ENCODE measurements at places on chromosomes 1 and 21.

- no peak for DNase-seq
Measured at GRCh38 chr1:78043436-78043835, 2.3 kb upstream of the GIPC2 start.

- no peak for DNase-seq
Measured at GRCh38 chr1:114203595-114204128, 50.0 kb upstream of the SYT6 start.

DNA sequence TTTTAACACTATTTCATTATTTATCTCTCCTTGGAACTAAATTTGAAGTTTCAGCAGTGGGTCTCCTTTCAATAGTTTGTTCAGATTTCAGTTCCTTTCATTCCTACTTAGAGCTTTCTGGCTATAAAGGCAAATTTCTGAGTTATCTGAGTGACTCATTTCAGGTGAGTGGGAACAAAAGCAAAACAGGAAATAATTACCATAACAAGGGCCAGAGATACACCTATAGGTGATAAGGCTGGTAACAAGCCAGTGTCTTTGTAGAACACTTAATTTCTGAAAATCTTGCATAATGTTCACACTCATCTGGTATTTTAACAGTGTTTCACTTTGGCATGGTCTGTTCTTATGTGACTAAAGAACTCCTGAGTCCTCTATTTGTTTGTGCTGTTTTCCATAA is 64.5 kb upstream of the PRRC2C start:
- DNase-seq, result no peak

DNA sequence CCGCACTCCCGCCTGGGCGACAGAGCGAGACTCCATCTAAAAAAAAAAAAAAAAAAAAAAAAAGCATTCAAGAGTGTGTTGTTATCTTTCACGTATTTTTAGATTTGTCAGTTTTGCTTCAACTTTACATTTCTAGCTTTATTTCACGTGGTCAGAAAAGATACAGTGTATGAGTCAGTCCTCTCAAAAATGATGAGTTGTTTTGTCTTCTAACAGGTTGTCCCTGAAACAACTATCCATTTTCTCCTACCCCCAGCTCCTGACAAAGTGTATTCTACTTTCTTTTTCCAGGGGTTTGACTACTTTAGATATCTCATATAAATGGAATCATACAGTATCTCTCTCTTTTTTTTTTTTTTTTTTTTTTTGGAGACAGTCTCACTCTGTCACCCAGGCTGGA is 5.5 kb upstream of the ZNF695 start:
- no peak for DNase-seq

DNA sequence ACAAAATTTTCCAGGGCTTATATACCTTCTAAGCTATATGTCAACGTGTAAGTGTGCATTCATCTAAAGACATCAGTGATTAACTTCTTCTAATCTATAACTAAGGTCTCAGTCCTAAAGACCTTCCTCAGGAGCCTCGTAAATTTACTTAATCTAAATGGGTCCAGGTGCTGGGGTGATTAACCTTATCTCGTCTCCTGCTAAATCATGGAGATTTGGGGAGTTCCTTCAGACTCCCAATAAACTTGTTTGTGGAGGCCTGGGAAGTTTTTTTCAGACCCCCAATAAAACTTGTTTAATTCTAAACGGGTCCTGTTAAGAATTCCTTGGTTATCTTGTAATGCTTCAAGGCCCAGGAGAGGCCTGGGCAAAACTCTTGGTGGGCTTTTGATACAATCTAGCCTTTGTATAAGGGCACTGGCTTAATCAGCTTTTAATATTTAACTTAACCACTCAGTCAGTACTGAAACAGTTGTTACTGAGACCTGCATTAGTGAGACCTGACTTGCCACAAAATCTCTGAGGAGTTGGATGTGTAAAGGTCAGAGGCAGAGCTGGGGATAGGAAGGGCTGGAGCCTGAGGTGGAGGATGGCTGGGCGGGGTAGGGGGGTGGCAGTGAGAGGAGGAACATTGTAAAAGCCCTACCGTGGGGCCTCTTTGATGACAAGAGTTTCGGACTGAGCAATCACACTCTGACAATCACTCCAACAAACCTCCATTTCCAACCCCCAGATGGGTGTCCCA is 6.2 kb upstream of the HMGCS2 start:
- no peak for DNase-seq

DNA sequence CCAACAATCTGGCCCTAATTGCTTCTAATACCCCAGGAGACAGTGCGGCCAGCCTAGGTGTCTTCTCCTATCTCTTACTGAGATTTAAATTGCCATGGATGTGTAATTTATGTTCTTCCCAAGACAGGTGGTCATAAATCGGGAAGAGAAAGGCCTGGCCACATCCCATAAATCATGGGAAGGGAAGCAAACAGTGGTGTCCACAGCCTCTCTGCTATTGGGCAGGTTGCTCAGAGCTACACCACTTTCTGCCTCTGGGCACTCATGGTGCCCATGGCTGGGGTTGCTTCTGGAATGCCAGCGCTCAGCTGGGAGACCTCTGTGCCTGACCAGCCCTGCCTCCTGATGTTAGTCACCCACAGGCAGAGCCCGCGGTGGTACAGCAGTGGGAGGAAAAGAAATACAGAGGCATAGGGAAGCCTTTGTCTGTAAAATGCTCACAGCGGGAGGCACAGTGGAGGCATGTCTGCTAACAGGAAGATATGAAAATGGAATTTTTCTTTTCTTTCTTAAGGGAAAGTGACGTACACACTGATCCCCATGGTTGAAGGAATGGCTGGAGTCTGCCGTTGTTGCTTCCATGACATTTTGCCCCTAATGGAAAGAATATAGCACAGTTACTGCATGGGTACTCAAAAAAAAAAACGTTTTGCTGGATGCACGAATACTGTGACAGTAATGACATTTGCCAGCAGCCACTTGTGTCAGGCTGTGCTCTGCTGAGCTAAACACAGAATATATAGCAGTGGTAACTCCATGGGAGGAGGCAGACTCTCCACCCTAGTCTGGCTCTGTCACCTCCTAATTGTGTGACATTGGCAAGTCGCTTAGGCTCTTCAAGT is 21.9 kb downstream of the MTARC1 start:
- no peak for DNase-seq

DNA sequence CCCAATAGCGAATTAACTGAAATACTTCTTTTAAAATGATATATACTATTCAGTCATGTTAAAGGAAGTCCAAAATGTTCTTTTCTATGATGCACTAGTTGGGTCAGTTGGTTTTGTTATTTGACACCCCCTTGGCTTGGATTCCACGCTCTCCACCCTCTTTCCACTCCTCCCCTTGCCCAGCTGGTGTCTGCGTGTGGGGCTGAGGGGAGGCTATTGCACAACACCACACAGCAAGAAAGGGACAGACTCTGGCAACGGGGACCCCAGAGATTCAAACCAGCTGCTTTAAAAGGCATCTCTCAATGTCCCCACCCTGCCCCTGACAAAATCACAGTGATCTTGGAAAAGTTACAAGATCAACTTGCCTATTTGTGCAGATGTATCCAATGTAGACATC is 394.3 kb downstream of the TGFB2 start:
- DNase-seq, result no peak

GRCh38 chr1:109786531-109787021 is 22.9 kb upstream of the EPS8L3 start:
- DNase-seq, result peak; percentile 15

DNA sequence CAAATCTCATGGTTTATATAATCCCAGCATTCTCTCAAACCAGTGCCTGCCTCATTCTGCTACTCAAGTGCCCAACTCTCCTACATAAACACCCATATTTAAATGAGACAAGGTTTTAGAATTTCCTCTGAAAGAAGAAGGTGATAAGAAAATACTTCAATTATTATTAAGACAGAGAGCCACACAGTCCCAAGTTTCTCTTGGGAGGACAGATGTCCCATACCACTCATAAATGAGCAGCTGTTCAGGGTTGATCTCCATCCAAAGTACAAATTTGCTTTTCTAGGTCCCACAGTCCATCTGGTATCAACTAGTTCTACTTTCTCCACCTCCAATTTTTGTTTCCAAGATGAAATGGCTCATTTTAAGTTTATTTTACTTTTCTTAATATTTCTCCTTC is 11.3 kb downstream of the DCAF8 start:
- no peak for DNase-seq

GRCh38 chr1:29540801-29541357 is 304.6 kb downstream of the PTPRU start:
- no peak for DNase-seq

- DNase-seq, result no peak
Measured at GRCh38 chr1:143720087-143721023, 251.4 kb downstream of the FAM72C start.

DNA sequence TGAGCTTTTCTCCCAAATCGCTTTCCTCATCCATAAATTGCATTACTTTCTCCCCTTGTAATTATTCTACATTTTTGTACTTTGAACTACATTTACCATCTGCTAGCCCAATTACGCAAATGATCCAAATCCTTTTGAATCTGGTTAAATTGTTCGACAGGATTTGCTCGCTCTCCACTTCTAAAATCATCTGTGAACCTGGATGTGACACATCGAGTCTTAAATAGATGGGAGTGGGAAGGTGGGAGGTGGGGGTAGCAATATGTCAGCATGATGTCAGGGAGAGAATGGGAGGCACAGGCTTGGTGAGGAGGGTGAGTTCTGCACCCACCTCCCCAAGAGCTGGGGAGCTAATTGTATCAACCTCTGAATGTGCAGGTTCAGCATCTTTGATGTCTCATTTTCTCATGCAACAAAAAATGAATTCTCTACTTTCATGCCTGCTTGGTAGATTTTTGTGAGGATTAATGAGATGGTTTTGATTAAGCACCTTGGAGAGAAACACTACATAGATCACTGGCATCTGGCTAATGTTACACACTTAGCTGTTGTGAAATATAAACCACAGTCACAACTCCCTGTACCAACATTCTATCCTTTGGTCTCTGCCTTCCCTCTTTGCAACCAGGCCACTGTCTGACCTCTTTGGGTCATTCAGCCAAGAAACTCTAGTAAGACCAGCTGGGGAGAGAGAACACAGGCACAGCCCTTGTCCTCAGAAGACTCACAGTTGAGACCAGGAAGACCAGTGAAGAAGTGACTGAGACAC is 165.1 kb downstream of the DAB1 start:
- no peak for DNase-seq

GRCh38 chr1:109643385-109644230 is 12.3 kb upstream of the GSTM4 start:
- peak; percentile 65 for DNase-seq

- DNase-seq, result peak; percentile 34
Measured at GRCh38 chr21:33894736-33895288, 20.8 kb downstream of the ATP5PO start.

- DNase-seq, result no peak
Measured at GRCh38 chr1:214454569-214455396, 96.6 kb downstream of the PTPN14 start.

GRCh38 chr1:236759252-236759859 is 35.7 kb upstream of the MTR start:
- no peak for DNase-seq

GRCh38 chr1:176066709-176067108 is 140.4 kb downstream of the COP1 start:
- DNase-seq, result no peak

GRCh38 chr1:160251687-160252526 is 10.4 kb downstream of the DCAF8 start:
- DNase-seq, result no peak

GRCh38 chr1:241730031-241730430 is 78.0 kb downstream of the WDR64 start:
- DNase-seq, result no peak

GRCh38 chr1:178483251-178483957 is 13.4 kb downstream of the CLEC20A start:
- DNase-seq, result no peak

GRCh38 chr1:98277118-98277517 is 356.3 kb upstream of the DPYD start:
- no peak for DNase-seq

DNA sequence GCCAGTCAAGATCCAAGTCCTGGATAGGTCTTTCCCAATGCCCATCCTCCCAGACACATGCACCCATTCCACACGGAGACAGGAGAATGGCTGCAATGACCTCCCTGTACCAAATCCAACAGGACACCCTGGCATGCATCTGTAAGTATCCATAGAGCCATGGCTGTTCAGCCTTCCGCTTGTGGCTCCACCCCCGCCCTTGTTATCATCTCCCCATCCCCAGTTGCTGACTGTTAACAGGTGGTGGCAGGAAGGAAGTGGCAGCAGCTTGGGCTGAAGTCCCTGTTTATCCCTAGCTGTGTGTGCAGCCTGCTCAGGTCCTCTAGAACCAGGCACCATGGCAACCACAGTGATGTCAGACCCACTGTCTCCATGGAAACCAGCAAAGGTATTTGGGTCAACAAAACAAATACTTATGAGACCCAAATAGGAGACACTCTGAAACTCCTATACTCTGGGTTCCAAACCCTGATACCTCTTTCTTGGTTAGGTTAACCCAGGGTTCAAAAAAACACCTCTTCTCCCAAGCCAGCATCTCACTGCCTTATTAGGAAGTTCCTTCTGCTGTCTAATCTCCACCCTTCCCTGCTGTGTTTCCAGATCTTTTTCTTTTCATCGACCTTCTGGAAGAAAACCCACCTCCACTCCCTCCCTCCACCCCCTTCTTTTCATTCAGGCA is 721 bp downstream of the PBXIP1 start:
- no peak for DNase-seq

- peak; percentile 96 for DNase-seq
Measured at GRCh38 chr1:205211169-205211838, at the start of gene DSTYK. TSS of gene DSTYK (minus strand) at chr1:205211702. CDS start at chr1:205211535, 167 bp downstream.

DNA sequence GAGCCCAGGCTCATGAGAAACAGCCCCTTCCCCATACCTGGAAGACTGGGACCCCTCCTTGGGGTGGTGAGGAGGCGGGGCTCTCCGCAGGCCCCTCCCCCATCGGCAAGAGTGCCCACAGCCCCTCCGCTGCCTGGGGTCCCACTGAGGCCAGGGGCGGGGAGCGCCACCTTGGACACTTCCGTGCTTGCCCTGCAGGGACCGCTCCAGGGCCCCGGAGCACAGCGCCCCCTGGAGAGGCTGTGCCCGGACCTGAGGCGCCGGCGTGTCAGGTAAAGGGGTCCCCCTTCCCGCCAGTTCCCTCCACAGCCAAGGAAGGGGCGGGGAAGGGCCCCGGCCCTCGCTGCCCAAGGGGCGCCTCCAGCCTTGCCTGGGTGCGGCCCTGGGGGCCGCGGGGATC is 21.5 kb downstream of the INAVA start:
- DNase-seq, result no peak

- DNase-seq, result no peak
Measured at GRCh38 chr1:61157468-61157987, 75.2 kb downstream of the NFIA start.

GRCh38 chr1:230858918-230859729 is 9.2 kb downstream of the C1orf198 start:
- DNase-seq, result no peak

DNA sequence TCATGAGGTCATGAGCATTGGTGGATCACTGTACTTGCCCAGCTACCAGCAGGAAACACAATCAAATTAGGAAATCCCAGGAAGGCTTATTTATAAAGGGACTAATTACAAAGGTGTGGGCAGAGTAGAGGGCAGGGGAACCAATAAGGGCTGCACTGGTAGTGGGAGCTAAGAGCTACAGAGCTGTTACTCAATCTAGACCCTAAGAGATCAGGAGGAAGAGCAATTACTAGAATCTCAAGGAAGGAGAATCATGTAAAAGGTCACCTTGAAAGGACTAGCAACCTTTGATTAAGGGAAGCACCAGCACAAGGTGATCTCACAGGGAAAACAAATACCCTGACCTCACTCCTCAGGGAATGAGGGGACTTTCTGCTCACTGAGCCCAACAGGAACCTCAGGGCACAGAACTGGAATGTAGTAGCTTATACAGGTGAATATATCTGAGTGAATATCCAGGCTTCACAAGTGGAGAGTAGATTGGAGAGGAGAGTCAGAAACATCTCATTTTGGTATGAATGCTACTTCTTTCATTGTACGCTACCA is 66.8 kb downstream of the SAMSN1 start:
- no peak for DNase-seq

GRCh38 chr1:63913533-63913932 is 139.7 kb downstream of the ROR1 start:
- no peak for DNase-seq

Measured in NCI-H187 (cell line).